ENCODE measurements at places on chromosomes 12 and 14.

DNA sequence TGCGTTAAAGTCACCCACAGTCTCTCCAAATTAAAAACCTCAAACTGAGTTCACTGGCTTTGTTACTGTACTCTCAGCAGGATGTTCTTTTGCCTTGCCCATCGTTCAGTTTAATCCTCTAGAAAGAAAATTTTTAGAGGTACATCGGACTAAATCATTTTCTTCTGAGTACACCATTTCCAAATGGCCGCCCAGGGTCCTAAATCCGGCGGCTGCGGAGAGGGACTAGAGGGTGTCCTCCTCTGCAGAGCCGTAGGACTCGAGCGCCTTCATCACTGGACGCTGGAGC is 1.4 kb downstream of the LIN7A start:
- DNase-seq = no peak

GRCh38 chr14:75491376-75491978 is 30.8 kb upstream of the BATF start:
- DNase-seq = no peak

DNA sequence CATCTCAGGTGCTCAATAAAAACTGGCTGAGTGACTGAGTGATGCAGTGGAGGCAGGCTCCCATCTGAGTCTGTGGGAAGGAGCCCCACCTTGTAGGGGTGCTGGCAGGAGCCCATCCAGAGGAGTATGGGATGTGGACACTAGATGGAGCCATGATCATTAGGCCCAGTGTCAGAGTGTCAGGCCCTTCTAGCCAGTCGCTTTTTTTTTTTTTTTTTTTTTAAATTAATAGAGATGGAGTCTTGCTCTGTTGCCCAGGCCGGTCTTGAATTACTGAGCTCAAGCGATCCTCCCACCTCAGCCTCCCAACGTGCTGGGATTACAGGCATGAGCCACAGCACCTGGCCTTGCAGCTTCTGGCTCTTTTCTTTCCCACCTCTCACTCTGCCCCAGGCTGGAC is 11.5 kb downstream of the RITA1 start:
- peak; percentile 64 for DNase-seq

- DNase-seq = no peak
These were observed 455.5 kb upstream of the MGAT4C start for GRCh38 chr12:86711731-86712130.

DNA sequence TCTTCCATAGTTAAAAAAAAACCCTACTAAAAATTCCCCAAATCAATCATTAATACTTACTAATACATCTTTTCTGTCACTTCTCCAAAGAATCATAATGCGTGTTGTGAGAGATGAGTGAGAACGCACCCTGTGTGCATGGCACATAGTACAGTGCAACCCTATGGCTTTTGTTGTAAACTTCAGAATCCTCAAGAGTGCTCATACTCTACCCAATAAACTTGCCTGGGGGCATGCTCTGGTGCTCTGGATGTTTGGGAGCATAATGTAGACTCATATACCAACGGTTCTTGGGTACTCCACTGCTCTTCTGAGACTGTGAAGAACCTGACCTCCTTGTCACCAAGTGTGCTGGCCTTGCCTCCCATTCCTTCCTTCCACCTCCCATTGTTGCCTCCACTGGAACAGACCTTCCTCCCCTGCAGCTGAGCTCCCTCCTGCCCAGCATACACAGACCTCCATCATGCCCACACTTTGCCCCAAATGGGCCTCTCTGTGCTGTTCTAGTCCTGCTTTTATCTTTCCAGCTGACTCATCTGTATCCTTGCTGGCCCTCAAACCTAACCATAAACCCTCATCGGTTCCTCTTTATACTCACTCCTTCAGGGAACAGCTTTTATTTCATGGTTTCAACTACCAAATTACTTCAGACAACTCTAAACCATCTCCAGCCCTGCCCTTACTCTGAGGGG is 8.9 kb downstream of the DCP1B start:
- no peak for DNase-seq

DNA sequence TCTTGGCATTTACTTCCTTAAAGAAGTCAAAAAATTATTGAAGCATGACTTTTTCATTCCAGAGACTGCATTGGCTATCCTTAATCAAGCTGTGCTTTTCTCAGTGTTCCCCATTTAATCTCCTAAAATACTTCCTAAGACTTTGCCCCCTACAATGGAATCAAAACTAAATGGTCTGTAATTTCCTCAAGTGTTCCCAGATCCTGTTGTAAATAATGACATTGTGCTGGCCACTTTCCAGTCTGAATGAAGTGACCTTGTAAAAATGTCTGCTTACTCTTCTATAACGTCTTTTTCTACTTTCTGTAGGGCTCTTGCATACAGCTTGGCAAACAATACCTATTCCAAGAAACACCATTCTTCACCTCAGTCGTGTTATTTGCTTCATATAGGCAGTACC is 45.3 kb upstream of the MBIP start:
- no peak for DNase-seq

- no peak for DNase-seq
These were observed 289.1 kb downstream of the RPS29 start for GRCh38 chr14:49297102-49297501.
